ENCODE measurements at places on chromosomes 3 and 15. TPM values are rescaled to one million over a fixed set of nuclear protein-coding genes. Genes with fewer than 3 reads are reported as not detected.

Gene UPK1B
- not detected for total RNA-seq

Gene ITGB5
- total RNA-seq: 77.8 TPM

Gene CCK
- total RNA-seq: 0.32 TPM

Gene TMEM42
- total RNA-seq: 13.9 TPM

Gene PTPRG
- 32.1 TPM for total RNA-seq

Gene ADAMTSL3
- 0.05 TPM for total RNA-seq

Gene TERB2
- total RNA-seq: not detected

Gene SEC11A
- 175 TPM for total RNA-seq

Gene MAGEL2
- total RNA-seq: not detected

Gene TUSC7
- not detected for total RNA-seq

Gene FRMD5
- 27.2 TPM for total RNA-seq

Gene CCR8
- not detected for total RNA-seq

DNA sequence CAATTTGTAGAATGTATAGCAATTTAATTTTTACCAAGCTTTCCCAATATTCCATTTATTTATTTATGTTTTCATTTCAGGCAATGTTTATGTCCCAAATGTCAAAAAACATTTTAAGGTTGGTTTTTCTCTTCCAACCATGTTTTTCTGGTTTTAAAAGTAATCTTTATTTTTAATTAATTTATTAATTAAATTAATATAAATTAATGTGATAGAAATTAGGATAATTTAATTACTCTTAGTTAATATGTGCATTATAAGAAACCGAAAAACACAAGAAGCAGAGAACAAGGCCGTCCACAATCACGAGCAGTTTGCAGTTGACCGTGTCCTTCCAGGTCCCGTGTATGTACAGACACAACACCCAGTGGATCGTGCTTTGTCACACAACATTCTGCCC is 34.2 kb downstream of the FBXO45 start:
- no peak for DNase-seq

DNA sequence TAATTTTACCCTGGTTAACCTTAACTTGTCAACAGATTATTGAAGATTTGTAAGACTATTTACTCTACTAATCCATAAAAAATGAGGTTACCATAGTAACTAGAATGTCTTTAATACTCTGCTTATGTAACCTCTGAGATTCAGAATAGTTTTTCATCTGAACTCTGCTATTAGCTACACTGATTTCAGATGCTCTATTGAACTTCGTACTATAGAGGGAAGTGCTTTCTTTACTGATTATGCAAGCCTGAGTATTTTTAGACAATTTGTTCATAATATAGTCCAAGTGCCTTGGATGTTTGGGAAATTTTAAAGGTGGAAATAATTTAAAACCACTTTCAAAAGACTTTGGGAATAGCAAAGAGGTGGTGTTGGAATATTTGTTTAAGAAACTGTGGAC is 107.9 kb upstream of the GBE1 start:
- no peak for DNase-seq

DNA sequence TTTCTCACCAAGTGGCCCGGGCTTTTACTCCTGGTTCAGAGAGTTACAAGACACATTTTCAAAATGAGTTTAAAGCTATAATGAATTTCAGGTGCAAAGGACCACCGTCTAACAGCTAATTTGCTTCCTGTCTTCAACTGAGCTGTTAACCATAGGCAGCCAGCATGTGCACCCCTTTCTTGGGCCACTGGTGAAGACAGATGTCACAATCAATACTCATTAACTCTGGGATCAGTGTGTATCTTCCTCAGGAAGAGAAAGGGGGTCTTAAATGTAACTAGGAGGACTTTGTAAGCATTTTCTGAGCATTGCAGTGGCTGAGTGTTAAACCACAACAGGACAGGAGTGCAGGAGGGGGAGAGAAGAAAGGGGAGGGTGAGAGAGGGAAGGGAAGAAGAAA is 750.7 kb upstream of the CFAP20DC start:
- no peak for DNase-seq

DNA sequence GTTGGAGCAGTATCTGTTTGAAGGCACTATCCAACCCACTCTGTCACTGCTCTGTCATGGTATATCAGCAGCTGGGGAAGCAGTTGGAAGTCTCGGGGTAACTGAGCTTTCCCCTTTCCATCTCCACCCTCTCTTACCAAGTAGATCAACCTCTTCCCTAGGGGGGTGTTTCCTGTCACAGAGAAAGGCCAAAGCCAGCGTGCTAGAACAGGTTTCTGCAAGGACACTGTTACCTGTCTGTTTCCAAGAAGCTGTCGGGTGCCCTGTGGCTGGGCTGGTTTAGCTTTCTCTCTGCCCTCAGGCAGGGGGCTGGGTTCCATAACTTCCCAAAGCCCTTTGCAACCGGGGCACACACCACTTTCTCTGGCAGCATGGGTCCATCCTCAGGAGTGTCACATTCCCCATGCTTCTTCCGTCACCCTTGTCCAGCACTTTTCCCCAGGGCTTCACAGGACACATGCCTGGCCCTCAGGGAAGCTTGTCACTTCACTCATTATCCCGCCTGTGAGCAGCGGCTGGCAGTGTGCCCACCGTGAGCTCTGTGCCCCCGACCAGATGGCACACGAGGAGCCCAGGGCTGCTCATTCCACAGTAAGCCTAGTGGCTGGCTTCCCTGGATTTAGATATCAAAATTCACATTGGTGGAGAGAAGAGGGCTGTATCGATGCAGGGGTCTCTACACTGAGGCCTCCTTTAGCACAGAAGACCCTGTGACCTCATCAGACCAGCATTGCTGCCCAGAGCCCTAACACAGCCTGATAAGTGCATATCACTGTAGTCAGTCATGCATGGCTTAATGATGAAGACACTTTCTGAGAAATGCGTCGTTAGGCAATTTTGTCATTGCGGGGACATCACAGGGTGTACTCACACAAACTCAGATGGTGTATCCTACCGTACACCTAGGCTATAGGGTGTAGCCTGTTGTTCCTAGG is 205.8 kb downstream of the SLCO3A1 start:
- no peak for DNase-seq

DNA sequence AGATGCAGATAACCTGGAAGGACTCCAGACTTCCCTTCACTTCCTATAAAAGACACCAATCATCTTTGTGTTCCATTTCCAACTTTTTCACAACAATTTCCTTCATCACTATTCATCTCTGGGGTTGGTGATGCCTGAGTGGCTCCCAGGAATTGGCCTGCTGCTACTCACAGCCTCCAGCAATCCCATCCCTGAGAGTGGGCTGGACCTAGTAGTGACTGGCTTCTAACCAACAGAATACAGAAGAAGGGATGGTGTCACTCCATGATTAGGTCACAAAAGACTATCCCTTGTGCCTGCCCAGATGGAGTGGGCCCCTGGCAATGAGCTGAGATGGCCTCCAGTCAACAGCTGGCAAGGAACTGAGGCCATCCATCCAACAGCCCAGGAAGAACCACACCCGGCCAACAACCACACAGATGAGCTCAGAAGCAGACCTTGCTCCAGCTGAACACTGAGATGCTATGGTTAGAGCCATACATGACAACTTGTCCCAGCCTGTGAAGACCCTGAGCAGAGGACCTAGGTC is 20.9 kb downstream of the OCA2 start:
- no peak for DNase-seq

GRCh38 chr3:159919873-159920272 is 68.8 kb upstream of the IL12A start:
- DNase-seq: no peak

DNA sequence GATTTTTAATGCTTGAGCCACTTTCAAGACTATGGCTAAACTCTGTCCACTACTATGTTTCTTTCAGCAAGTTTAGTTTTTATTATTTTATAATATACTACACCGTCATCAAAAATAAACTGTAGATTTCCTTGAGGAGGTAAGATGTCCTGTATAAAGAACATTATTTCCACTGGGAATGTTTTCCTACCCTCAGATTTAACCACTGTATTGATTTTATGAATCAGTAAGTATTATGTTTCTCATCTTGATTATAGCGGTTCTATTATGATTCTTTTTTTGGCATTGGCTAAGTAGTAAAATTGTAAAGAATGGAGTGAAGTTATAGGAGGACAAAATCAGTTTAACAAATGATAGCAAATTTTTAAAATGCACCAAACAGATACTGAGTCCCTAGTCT is 44.4 kb downstream of the ADAM10 start:
- DNase-seq: no peak

- DNase-seq: peak; percentile 63
Measured at GRCh38 chr3:197539651-197540051, 16.1 kb downstream of the BDH1 start.

- no peak for DNase-seq
Measured at GRCh38 chr3:44995142-44995770, 19.2 kb downstream of the EXOSC7 start.

GRCh38 chr15:64883100-64883581 is 28.6 kb upstream of the ANKDD1A start:
- no peak for DNase-seq

DNA sequence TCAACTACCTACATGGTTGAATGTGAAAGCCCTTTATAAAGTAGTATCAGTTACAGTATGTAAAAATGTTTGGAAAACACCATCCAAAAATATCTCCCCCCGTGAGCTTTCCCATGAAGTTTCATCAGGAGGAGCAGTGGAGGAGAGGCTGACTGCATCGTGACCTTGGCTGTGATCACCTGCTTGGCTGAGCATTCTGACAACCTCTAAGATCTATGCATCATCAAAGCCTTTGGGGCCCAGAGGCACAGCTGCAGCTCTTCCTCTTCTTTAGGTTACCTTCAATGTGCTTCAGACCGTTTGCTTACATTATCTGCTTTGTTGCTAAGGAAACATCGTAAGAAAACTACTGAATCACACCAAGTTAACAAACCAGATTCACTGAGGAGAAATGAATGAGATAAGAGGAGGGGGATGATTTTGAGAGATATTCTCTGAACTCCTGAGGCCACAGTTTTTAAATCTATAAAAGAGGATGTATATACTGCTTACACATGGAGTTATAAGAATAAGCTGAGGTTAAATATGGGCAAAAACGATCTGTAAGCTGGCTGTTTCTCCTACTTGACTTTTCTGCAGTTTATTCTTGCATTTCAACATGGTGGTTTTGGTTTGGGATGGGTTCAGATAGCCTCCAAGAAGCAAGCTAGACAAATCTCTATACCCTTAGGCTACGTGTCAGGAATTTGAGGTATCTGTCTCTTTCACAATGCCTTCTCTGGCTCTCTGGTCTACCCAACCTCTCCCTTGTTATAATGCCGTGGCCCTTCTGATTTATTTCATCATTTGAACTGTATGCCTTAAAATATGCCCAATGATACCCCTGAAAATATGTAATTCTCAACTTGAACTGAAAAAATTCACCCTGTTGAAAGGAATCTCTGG is 4.0 kb downstream of the GCSAM start:
- DNase-seq: no peak

DNA sequence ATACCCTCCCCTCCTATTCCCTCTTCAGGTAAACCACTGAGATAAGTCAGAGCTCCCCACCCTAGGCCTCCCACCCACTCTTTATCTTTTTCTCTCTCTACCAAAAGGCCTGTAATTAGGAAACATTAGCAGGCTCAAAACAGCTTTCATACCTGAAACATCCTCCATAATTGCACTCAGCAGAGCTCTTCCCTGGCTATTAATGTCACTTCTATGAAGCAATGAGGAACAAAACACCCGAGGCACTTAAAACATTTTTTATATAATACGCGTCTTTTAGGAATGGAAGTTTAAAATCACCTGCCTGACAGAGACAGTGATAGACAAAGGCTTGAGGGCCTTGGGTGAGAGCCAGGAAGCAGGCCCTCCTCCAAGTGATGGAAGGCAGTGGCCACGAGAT is 138.9 kb downstream of the EPHB1 start:
- DNase-seq: no peak

DNA sequence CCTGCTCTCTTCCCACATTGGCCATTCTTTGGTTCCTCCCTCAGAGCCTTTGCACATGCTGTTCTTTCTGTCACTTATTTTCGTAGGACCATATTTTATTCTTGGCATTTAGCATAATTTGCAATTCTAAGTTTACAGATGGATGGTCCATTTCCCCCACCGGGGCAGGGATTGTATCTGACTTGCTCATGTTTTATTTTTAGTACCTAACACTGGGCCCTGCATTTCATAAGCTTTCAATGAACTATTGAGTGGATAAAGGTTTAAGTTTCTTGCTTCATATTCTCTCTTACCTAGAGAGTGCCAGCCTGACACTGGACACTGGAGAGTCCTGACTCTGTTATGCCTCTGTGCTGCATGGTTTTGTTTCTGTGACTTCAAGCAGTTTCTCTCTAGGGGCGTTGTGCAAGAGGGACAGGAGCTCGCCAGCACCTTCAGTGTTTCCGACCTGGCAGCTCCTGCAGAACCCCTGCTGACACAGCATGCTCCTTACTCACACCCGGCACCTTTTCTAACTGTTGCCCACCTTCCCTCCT is 87.4 kb downstream of the FLNB start:
- DNase-seq: no peak

- DNase-seq: no peak
Measured at GRCh38 chr3:48219543-48219942, 3.8 kb upstream of the CAMP start.

DNA sequence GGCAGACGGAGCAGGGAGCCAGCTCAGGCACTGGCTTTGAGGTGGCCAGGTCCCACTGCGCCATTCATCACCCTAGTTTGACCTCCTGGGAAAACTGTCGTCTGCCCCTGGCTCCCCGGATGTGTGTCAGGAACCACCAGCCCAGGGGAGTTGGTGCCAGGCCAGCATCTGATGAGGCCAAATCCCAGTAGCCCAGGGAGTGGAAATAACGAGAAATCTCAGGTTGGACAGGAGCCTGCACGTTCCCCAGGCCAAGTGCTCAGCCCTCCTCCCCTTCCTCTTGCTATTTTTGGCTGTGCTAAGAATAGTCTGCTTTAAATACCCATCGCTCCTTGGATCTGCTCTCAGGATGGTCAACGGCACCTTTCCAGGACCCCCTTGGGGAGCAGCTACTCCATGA is 93.1 kb upstream of the RPL32 start:
- no peak for DNase-seq

DNA sequence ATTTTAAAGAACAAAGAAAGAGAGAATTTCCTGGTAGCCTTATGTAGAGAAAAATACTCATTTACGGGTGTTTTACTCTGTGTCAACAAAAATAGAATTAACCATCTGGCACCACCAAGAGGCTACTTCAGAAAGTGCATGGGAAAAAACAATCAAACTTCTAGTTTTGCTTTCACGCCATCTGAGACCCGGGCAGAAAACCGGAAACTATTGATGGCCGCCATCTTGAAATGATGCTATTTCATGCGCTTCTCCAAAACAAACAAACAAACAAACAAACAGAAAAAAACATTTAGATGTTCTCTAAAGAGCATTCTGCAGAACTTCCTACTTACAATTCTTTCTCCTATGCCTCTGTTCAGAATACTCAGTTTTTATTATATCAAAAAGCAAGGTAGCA is 49.4 kb upstream of the SYNPR start:
- DNase-seq: peak; percentile 16

All from HCT116 (cell line).